Activated CD4-positive, alpha-beta T cell treated with anti-CD3 and anti-CD28 coated beads, Interleukin-2, amount 50 U/mL, for 24 hours (primary cell): ENCODE measurements at places on chromosomes 2 and 18.
A peak's percentile ranks its signal among the peaks of the same experiment; 100 is the strongest.

DNA sequence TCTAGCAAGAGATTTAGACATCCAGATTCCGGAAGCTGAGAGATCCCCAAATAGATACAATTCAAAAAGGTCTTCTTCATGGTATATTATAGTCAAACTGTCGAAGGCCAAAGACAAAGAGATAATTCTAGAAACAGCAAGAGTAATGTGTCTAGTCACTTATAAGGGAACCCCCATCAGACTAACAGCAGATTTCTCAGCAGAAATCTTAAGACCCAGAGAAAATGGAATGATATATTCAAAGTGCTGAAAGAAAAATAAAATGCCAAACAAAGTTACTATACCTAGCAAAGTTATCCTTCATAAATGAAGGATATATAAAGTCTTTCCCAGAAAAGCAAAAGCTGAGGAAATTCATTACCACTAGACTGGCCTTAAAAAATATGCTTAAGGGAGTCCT is 36.1 kb upstream of the PAX3 start:
- DNase-seq, result no peak

- DNase-seq, result no peak
Observed at GRCh38 chr2:145638675-145639074, 1118.8 kb upstream of the ZEB2 start.

DNA sequence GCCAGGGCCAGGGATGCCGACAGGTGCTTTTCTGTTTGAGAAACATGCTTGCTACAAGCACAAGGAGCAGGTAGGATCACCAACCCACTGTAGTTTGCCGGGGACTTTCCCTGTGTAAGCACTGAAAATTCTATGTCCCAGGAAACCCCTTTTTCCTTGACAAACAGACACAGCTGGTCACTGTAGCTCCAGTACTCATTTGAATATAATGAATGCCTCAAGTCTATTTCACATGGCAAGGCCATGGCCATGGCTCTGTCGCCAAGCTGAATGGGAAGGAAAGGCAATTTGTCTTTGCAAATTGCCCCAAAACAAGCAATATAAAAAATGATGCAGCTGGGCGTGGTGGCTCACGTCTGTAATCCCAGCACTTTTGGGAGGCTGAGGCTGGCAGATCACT is 49.6 kb upstream of the IGFBP2 start:
- no peak for DNase-seq

DNA sequence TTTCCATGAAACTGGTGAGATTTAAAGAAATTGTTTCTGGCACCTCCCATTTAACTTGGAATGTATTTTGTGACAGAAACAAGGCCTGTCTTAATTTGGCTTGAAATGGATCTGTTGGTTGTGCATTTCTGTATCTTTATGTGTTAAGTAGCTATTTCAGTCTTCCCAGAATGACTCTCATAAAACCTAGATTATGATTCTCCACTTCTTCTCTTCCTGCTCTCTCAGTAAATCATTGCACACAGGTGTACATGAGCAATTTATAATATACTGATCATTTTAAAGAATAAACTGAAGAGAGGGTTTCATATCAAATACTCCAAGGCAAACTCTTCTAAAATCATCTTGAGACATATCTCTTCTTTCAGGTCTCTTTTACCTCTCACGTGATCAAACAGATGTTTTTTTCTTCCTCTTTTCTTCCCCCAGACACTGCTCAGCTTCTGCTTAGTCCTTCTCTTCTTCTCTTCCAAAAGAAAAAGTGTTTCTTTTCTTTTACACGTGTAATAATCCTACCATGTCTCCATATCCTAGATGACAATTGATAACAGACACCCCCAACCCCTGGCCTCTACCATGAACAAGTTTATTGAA is 112.0 kb downstream of the PPP1R1C start:
- no peak for DNase-seq

DNA sequence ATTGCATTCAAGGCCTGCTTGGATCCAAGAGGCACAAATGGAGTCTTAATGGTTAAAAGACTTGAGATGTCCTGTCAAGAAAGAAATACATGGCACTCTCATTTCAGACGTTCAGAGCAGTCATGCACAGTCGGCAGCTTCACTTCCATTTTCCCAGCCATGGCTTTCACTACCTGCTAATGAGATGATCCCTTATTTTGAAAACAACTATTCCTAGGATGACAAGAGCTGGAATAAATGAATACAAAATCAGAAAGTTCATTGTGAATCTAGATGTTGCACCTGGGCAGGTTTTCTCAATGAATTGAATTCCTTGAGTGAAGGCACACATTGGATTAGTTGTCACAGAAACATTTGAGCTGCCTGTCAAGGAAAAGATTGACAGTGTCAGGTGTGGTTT is 25.7 kb downstream of the ABCG5 start:
- no peak for DNase-seq

DNA sequence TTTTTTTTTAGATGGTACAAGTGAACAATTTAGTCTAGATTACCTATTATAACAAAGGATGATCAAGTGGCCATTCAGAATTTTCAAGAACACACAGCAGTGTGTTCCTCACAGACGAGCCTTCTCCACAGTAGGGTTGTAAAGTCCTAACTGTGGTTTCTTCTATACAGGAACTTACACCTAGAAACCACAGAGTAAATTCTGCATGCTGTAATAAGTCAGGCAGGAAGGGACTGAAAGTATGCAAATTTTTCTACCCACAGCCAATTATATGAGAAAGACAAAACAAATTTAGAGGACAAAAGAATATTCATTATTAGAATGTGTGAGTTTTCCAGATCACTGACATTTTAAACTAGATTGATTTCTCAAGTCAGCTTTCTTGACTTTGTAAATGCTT is 99.5 kb downstream of the RBMS1 start:
- no peak for DNase-seq

DNA sequence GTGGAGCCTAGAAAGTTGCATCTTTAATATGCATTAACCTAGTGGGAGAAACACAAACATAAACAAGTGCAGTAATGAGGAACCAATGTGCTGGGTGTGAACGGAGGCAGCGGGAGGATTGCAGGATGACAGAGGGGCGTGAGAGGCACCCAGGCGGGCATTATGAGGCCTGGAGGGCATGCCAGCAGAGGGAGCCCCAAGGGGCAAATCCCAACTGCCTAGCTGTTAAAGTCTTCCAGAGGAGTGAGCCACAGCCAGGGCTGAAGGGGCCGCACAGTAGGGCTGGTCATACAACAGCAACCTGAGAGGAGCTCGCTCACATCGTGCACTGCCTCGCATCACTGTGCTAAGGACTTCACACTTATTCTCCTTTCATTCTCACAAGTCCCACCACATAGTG is 13.3 kb upstream of the PRELID3A start:
- DNase-seq, result no peak

DNA sequence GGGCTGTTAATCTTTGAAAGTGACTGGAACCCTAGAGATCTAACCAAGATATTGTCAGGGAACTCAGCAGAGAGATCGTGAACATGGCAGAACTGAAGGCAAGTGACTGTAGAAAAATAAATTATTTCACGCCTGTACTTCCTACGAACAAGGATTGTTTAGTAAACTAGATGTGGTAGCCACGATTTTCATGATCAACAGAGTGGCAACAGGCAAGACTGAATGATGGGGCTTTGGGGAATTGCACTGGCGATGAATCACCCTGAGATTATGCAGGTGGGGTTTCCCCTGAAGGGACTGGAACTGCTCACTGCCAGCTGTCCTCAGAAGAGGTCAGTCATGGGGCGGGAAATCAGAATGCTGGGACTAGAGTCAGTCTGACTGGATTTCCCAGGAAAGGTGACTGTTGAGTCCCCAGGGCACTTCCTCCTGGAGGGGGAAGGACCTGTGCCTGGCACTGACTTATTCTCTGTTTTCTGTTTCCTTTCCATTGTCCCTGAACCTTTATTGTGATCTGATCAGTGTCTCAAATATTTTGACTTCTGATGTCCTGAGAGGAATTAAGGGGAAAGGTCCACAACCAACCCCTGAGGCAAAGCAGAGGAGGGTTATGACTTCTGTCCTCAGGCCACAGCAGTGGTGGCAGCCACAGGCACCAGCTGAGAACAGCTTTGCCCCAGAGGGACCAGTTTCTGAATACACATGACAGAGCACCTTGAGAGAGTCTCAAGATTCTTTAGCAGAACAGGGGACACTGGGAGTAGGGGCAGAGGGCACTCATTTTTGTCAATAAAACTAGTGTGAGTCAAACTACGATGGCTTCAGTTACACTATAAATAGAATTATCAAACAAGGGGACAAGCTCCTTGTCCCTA is 70.0 kb downstream of the NAB1 start:
- DNase-seq, result peak; percentile 38

DNA sequence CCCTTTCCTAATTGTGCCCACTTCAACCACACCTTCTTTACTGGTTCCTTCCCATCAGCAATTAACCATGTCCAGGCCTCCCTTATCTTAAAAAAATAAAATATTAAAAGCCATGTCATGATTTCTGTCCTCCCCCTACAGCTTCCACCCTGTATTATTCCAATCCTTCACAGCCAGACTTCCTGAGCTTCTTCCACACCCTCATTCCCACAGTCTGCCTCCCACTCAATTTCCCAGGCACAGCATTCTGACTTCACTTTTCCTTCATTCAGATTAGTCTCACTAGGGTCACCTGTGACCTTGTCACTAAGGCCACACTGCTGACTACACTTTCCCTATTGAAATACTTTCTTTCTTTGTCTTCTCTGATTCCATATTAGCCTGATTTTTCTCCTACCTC is 159.4 kb downstream of the DIS3L2 start:
- DNase-seq, result no peak

GRCh38 chr2:175372704-175373701 is 191.5 kb upstream of the ATP5MC3 start:
- no peak for DNase-seq

DNA sequence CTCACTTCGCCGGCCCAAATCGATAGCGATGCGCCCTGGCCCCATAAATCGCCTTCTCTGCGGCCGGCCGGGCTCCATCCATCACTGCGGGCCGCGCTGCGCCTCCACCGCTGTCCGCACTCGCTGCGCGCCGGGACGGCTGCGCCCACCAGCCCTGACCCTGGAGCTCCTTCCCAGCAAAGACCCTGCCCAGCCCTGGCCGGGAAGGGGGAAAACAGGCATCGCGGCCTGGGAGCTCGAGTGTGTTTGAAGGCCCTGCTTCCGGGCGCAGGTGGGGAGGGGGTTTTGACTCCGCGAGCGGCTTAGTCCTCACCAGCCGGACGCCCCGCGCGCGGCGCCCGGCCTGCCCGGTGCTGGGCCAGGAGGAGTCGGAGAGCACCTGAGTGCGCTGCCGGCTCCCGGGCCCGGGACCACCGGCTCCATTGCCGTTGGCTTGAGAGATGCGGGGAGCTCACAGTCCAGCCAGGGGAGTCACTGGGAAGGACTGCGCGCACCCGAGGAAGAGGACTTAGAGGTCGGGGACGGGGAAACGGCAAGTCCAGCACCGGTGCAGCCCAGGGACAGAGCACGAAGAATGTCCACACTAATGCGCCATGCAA is 1.1 kb downstream of the PAX8 start:
- no peak for DNase-seq

- DNase-seq, result no peak
Observed at GRCh38 chr18:27057519-27058234, 127.4 kb downstream of the CHST9 start.

DNA sequence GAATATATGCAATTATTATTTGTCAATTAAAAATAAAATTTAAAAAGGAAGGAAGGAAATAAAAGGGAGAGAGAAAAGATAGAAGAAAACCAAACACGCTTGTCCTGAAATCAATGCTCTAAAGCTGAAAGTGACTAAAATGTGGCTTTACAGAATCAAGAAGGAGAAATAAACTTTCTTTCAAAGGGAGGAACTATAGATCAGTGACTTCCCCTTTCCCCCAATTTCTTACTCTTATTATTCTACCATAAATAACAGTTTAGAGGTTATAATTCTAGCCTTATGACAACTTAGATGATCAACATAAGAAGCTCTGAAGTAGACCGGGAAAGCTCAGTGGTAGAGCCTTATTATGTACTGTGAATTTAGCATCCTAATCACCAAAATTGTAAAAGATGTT is 122.5 kb downstream of the ARHGAP15 start:
- DNase-seq, result no peak

- no peak for DNase-seq
Observed at GRCh38 chr2:73112026-73112912, 479 bp downstream of the RAB11FIP5 start.

GRCh38 chr2:19868701-19869580 is 32.8 kb downstream of the TTC32 start:
- DNase-seq, result peak; percentile 24
